ENCODE measurements at places on chromosomes 16 and 17. TPM values are rescaled to one million over a fixed set of nuclear protein-coding genes. Genes with fewer than 3 reads are reported as not detected.

The NGFR gene
- total RNA-seq, result 10.0 TPM

The TP53TG3 gene
- 1.1 TPM for total RNA-seq

The CTRB2 gene
- not detected for total RNA-seq

DNA sequence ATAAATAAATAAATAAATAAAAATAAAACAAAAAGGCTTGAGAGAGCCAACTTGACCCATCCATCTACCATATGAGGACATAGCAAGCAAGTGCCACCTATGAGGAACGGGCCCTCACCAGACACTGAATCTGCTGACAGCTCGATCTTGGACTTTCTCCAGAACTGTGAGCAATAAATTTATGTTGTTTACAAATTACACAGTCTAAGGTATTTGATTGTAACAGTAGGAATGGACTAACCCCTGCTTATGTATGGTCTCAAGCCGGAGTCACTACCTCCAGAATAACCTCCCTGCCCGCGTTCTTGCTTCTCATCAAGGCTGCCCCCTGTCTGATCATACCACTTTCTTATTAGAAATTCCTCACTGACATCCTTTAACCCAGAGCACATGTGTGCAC, 9.9 kb downstream of the SLC5A11 start:
- no peak for DNase-seq

GRCh38 chr16:81446907-81447268, 2.3 kb downstream of the CMIP start:
- DNase-seq, result peak; percentile 72

DNA sequence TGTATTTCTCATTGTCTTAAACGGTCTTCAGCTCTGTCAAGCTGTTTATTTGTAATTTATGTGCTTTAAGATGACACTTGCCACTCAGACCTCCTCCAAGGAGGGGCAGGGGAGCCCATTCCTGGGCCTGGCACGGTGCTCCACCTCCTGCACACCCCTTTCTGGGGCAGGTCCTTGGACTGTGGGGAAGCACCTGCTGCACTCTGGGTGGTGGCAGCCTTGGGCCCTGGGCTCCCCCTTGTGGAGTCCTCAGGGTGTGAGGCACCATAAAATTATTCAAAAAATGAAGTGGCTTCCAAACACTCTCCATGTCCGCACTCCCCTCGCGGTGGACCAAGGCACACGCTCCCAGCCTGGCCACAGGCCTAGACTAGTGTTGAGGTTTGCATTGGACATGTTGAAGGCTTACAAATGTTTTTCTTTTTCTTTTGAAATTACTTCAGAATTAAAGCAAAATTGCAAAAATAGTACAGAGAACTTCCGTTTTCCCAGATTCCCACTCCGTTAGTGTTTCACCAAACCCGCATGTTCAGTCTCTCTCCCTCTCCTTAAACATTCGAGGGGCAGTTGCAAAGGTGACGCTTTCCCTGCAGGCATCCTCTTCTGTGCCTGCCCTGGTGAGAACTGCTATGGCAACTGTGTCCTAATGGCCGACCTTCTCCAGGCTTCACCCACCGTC, 32.4 kb downstream of the FOXK2 start:
- DNase-seq, result peak; percentile 87

- DNase-seq, result no peak
Observed at GRCh38 chr17:50939795-50940684, 73.9 kb upstream of the TOB1 start.

DNA sequence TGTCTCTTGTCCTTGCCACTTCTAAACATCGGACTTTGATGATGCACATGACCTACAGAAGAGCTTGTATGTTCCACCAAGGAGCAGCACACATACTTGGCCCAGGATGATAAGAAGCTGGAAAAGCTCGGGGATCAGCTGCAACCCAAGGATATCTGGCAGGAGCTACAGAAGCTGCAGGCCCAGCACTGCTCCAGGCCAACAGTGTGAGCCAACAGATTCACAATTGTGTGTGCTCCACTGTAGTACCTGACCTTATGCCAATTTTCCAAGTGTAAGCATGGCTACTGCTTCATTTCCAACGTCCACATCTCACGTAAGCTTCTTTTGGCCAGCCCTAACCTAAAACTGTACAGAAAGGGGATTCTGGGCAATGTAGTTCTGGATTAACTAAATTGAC, 83.4 kb downstream of the COX10 start:
- DNase-seq, result no peak

DNA sequence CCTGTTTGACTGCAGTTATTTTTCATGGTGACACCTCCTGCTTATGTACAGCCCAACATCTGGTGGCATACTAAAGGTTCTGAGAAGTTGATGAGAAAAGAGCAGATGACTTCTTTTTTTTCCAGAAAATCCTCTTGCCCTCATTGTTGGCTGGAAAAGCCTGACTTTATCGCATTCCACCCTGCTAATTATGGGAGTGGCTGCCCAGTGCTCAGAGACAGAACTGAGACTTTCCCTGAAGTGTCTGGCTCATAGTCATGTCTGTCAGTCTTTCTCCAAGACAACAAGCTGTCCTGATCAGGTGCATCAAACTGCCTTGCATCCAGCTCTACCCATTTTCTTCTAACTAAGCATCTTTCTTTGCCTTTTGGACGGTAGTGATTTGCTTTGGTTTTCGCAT, 355.2 kb downstream of the CPPED1 start:
- no peak for DNase-seq

Measured in Right ventricle myocardium inferior (tissue), 1 donor.